ENCODE measurements at places on chromosomes 5 and 9.

DNA sequence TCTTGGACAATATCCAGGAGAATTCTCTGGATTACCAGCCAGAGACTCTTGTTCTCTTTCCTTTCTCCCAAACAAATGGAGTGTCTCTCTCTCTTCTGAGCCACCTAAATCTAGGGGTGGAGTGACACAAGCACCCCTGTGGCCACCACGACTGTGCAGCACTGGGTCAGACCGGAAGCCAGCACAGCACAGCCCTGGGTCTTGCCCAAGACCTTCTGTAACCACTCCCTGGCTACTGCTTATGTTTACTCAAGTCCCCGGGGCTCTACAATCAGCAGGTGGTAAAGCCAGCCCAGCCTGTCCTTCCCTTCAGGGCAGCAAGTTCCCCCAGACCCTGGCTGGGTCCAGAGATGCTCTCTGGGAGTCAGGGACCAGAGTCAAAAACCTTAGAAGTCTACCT lies 110.0 kb upstream of the TUT7 start:
- DNase-seq = no peak

DNA sequence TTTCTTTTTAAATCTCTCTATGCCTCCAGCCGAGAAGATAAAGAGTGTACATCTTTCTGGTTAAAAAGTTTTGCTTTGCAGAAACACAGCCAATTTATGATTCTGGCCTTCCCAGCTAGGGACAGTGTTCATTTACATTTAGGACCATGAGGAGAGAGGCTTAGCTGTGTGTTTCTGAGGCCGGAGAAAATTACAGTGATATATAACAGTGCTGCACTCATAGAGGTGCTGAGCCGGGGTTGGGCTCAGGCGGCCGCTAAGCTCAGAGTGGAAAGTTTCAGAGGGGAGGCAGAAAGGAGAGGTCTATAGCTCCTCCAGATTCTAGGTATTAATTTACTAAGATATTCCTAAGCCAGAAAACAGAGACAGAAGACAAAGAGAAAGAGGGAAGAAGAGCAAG lies 37.0 kb upstream of the LCP2 start:
- no peak for DNase-seq

DNA sequence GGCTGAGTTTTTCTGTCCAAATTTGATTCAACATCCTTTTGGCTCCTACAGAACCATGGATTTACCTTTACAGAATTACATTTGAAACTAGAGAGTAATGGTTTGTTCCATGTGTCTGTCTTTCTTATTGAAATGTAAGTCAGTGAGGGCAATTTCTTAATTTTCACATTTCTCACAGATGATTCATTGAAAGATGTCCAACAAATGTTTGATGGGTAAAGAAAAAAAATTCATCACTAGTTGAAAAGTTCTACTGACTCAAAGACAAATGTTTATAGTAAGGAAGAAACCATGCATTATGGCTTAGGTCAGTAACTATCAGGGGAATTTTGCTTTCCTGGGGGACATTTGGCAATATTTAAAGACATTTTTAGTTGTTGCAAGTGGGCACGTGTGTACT lies 131.6 kb upstream of the TRPM3 start:
- DNase-seq = no peak

GRCh38 chr5:23411200-23411599 lies 96.2 kb upstream of the PRDM9 start:
- DNase-seq = no peak

DNA sequence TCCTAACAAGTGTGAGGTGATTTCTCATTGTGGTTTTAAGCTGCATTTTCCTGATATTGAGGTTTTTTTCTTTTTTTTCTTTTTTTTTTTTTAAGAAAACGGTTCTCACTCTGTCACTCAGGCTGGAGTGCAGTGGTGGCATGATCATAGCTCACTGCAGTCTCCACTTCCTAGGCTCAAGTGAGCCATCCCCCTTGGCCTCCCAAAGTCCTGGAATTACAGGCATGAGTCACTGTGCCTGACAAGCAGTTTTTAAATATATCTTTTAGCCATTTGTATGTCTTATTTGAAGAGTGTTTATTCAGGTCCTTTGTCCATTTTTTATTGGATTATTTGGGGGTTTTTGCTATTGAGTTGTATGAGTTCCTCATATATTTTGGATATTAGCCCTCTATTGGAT lies 53.8 kb downstream of the GCNT1 start:
- DNase-seq = no peak

- DNase-seq = no peak
Measured at GRCh38 chr9:5301544-5301943, 3.0 kb downstream of the RLN2 start.
